ENCODE measurements at places on chromosomes 3 and 15. TPM values are rescaled to one million over a fixed set of nuclear protein-coding genes. Genes with fewer than 3 reads are reported as not detected.

Gene CSPG4
- total RNA-seq = 268 TPM

Gene CCR9
- total RNA-seq = not detected

Gene AMIGO3
- 4.3 TPM for total RNA-seq

Gene MBNL1
- 145 TPM for total RNA-seq

Gene GOLGA6B
- not detected for total RNA-seq
